SIG-M5 (cell line): ENCODE measurements at places on chromosomes 2 and 18.

GRCh38 chr2:14903709-14904374 is 271.3 kb downstream of the LRATD1 start:
- DNase-seq: no peak

- DNase-seq: no peak
Observed at GRCh38 chr18:50274044-50274442, 7.3 kb downstream of the MBD1 start.

GRCh38 chr2:46971929-46972328 is 56.3 kb upstream of the MCFD2 start:
- DNase-seq: no peak

DNA sequence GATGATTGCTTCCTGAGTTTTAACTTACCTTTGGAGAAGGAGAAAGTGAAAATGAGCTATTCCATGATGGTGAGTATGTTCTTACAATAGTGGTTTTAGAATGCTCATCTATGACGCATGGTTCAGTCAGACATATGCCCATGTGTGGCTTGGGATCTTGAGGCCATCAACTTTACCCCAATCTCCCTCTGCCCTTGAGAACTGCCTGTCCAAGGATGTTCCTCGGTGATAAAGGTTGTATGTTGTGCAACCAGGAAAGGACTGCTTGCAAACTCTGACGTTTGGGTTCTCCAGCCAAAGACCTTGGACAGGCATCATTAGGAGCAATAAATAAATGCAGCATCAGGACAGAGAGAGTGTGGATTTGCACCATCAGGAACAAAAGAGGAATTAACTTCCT is 165.0 kb downstream of the ZEB2 start:
- no peak for DNase-seq

- DNase-seq: no peak
Observed at GRCh38 chr2:64359892-64360657, 93.9 kb upstream of the LGALSL start.

- DNase-seq: no peak
Observed at GRCh38 chr2:42693013-42693615, 70.8 kb downstream of the OXER1 start.

DNA sequence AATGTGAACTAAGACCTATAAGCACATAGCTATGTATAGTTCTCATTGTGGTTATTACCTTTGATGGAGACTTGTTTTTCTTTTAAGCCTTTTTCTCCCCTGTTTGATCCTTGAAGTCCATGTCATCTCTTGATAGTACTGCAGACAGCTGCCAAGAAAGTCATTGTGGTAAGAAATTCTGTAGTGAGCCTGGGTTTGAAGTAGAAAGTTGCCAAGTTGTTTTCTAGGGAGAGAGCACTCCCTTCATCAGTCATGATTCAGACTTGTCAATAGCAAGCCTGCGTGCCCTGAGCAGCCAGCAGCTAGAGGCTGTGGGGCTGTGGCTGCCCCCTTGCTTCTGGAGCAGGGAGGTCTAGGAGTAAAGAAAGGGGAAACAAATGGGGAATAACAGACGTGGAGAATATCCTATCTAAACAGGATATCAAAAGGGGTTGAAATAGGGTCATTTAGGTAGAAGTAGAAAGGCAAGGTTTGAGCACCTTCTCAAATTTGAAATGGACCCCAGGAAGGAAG is 8.4 kb downstream of the SP5 start:
- no peak for DNase-seq

DNA sequence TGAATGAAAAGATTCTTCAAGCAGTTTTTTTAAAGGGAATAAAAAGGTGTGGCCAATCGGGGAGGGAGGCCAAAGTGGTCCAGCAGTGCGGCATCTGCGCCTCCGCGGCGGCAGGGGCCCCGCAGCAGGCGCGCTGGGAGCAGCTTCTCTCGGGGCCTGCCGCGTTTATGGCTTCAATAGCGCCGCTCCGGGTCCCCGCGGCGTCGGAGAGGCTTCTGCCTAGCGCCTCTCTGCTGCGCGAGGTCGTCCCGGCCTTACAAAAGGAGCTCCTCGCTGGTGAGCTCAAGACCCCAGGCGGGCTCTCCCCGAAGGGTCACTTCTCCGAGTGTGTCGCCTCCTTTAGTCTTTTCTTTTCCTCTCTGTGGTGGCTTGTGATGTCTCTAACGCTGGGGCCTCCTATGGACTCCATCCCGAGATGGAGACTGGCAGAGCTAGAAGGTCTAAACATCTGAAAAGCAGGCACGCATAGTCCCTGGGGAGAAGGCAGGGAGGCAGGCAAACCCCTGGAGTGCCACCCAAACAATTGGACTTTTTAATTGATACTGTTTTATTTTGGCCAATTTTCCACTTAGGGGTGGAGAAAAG is 67.1 kb downstream of the SUMO1 start:
- DNase-seq: no peak
